ENCODE measurements at places on chromosomes 12 and 14.

DNA sequence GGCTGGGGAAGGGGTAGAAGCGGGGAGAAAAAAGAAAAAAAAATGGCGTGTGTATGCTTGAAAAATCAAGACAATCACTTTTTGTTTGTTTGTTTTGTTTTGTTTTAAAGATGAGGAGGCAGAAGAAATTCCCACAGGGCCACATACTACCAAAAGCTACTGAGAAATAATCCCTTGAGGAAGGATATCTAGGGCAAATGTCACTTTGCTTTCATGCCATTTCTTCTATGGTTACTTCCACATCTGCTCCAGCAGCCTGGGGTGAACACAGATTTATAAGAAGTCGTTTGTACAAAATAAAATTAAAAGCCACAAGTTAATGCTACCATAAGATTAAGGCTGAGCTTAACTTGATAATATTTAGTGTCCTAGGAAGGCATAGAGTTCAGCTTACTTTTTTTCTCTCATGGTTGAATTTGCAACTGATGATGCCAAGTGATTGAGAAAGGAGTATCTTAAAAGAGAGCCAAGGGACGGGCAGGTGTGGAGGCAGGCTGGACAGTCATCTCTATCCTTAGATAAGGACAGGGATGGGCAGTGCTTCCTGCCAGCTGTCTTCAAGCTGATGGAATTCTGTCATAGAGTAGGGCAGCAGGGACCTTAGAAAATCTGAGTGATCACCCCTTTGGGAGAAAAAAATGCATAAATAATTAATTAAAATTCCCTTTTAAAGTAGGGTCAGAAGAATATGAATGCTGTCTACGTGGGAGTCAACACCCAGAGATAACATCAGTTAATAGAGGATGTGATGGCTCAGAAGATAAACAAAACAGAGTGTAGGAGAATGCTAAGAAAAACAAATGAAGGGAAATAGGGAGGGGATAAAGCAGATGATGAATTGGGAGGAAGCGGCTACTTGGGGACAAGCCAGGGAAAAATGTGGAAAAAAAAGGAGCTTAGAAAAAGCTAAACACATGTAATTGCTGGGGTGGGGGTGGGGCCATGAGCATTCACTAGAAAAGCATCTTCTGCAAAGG is 57.1 kb downstream of the DYRK2 start:
- DNase-seq = no peak

DNA sequence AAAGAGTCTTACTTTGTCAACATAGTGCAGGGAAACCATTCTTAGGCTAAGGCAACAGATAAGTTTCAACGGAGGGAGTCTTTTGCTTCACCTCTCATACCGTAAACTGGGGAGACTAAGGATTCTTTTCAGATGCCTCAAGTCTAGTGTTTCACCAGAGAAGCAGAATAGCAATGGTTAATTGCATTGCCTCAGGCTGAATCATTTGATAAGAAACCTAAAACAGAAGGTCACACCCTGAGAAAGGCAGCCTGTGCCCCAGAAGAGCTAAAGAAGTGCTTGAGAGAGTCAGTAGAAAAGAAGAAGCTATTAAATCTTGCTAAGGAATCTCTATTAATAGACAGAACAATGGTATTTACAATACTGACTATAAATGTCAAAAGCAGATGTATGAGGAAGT is 21.8 kb upstream of the ATXN7L3B start:
- DNase-seq = no peak

- DNase-seq = no peak
Observed at GRCh38 chr14:75343911-75344310, 65.3 kb downstream of the FOS start.

DNA sequence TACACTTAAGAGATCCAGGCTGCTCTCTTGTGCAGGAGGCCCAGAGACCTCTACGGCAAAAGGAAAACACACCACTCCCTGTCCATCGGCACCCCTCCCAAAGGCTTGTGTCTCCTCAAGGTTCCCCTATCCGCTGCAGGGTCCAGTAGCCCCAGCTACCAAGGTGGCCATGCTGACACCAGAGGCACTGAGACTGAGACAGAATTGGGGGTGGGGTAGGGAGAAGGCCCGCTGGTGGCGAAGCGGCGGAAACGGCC is 590 bp downstream of the DDIT3 start:
- DNase-seq = peak; percentile 57

GRCh38 chr12:104048162-104048561 is 1.8 kb downstream of the GLT8D2 start:
- no peak for DNase-seq

- DNase-seq = no peak
Observed at GRCh38 chr14:101088395-101088667, 184.8 kb upstream of the RTL1 start.

DNA sequence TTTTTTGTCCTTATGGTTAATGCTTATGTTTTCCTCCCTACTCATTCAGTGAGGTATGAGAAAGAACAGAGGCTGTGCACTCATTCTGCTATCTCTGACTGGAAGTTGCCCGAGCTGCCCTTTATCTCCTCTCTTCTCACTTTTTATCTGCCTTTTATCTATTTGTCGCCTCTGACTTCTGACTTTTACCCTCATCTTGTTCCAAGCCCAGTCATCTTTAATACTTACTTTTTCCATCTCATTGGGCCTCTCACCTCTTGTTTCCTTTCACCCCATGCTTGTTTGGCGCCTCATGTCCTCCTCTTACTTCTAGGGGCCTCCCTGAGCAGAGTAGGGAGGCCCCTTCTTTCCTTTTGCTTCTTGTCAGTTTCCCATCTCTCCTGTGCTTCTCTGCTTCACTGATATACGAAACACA is 50.7 kb downstream of the DIP2B start:
- no peak for DNase-seq

- no peak for DNase-seq
Observed at GRCh38 chr14:96117101-96117897, 78.1 kb downstream of the C14orf132 start.

DNA sequence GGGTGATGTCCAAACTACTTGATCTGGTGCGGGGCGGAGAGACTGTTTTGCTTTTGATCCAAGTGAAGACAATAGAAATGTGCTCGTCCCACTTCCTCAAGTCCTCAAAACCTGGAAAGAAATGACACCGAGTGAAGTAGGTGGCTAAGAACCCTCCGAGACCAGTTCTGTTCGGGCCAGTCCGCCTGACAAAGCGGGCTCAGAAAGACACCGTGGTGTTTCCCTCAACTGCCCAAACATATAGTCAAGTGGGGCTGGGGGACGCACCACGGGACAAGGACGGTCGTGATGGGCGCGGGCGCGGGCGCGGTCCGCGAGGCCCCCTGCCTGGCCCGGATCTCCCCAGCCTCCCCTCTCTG is 1.6 kb downstream of the PHLDA1 start:
- DNase-seq = no peak

GRCh38 chr12:70251226-70251625 is 8.0 kb downstream of the CNOT2 start:
- DNase-seq = no peak

DNA sequence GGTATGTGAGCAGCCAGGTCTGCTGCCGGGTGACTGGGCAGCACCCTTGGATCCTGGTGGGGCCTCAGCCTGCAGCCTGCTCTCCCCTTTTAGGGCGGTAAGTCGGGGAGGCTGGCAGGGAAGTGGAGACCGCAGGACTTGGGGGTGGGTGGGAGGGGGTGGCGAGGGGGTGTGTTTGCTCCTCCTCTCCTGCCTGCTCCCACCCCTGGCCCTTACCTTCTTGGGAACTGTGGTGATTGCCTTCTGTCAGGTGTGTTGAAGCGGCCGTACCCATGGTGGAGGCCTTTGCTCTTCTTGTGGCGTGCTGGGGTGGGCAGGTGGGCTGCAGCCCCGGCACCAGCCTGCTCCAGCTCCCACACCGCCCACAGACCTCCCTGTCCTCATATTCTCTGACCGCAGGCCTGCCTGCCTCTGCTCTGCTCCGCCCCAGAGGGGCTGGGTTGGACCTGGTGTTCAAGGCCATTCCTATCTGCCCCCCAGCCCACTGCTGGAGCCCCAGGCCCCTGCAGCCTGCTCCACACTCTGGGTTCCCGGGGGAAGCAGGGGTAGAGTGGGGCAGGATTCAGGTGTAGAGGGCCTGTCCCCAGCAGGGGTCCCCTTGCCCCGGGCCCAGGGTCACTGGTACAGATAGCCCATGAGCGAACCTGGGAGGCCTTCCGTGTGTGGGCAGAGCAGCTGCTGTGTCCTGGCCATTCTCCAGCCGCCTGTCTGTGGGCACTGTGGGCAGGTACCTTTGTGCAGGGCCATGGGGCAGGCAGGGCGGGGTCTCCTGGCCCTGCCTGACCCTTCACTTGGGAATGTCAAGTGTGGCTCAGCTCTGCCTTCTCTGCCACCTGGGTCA is 5.2 kb downstream of the TEDC1 start:
- peak; percentile 60 for DNase-seq

- DNase-seq = no peak
Observed at GRCh38 chr12:15701206-15701605, 88.0 kb downstream of the EPS8 start.

DNA sequence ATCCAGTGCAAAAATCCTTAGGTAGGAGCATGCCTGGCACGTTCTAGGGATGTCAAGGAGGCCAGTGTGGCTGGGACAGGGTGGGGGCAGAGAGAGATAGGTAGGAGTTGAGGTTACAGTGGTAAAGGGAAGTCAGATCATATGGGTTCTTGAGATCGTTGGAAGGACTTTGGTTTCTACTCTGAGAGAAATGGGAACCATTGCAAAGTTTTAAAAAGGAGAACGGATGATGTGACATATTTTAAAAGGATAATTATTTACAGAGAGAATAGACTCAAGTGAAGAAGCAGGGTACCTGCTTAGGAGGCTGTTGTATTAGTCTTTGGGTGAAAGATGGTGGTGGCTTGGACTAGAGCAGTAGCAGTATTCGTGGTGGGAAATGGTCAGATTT is 47.6 kb upstream of the ATP2B1 start:
- DNase-seq = no peak

- DNase-seq = no peak
Observed at GRCh38 chr14:22386924-22387775, 201.9 kb downstream of the DAD1 start.

DNA sequence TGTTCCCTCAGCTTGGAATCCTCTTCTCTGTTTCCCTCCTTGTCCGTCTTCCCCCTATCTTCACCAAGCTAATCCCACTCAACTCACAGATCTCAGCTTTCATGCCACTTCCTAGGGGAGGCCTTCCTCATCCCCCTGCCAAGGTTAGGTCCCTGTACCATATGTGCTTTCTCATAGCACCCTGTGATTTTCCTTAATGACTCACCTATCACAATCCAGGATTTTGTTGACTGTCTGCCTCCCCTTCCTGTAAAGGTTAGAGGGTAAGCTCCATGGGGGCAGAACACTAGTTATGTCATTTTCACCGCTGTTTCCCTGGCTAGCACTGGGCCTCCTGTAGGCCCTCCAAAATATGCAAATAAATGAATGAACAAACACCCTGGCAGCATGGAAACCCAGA is 57.6 kb downstream of the CRADD start:
- DNase-seq = no peak

GRCh38 chr12:105325117-105325516 is 5.4 kb upstream of the C12orf75 start:
- DNase-seq = no peak

GRCh38 chr14:103738701-103739451 is 23.3 kb downstream of the ZFYVE21 start:
- no peak for DNase-seq

DNA sequence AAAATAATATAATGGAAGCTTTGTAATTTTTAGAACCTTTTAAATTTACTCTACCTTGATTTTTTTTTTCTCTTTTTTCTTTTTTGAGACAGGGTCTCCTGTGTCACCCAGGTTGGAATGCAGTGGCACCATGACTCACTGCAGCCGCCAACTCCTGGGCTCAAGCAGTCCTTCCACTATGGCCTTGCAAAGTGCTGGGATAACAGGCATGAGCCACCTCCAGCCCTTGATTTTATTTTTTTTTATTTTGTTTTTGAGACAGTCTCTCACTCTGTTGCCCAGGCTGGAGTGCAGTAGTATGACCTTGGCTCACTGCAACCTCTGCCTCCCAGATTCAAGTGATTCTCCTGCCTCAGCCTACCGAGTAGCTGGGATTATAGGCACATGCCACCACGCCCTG is 65.3 kb upstream of the TRAF3 start:
- DNase-seq = no peak

DNA sequence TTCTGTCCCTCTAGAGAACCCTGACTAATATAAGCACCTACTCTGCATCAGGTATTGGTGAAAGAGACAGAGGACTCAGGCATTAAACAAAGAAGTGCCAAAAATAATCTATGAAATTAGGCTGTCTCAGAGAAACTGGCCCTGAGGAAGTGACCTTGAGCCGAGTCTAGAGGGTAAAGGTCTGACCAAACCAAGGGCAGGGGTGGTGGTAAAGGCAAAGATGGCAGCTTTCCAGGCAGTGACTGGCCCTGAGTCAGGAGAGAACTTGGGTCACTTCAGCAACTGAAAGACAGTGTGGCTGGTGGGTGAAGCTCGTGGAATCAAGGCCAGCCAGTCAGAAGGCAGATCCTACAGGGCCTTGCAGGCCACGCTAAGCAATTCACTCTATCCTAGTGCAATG is 30.6 kb downstream of the CDKL1 start:
- no peak for DNase-seq

GRCh38 chr12:82406651-82407050 is 48.3 kb downstream of the METTL25 start:
- no peak for DNase-seq

GRCh38 chr12:107474639-107475539 is 210.7 kb upstream of the PWP1 start:
- no peak for DNase-seq

DNA sequence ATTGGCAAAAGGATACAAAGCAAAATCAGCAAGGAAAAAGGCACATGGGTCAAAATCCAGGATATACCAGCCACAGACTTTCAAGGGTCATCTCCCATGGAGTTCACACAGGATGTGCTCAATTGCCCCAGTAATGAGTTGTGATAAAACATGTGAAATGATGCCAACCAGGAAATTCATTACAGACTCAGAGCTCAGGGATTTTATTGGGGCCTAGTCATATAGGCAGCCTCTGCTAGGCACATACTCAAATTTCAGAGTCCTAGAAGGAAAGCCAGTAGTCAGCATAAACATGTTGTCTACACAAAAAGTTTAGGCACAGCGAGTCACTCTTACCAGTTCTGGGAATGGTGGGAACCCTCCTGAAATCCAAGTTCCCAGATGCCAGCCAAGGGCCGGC is 64.4 kb upstream of the OSBPL8 start:
- no peak for DNase-seq

GRCh38 chr12:8734873-8735381 is 37.1 kb downstream of the RIMKLB start:
- no peak for DNase-seq

- DNase-seq = no peak
Observed at GRCh38 chr12:53899230-53899629, 39.4 kb upstream of the HOXC13 start.

DNA sequence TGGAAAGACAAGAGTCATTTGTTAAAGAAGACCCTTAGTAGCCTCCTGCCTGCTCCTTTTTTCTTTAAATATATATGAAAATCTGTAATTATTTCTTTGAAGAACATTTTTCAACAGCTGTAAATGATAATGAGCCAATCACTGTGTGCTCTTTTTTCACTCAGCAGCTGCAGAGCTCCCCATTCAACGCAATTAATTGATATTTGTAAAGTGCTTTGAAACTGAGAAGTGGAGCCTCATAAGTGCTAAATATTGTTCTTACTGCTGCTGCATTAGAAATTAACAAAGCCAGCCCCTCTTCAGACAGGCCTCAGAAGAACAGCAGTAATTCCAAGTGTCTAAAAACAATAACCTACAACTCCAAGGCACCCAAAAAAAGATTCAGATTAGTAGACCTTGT is 224.3 kb downstream of the GXYLT1 start:
- DNase-seq = no peak

Measured in tibial artery (tissue), 4 donors.